ENCODE measurements at places on chromosomes 5 and 9. TPM values are rescaled to one million over a fixed set of nuclear protein-coding genes. Genes with fewer than 3 reads are reported as not detected.

TMED9 gene
- total RNA-seq, result 276 TPM

TMEM174 gene
- total RNA-seq, result not detected

FOXD1 gene
- total RNA-seq, result 19.4 TPM

QRFP gene
- not detected for total RNA-seq

ADAMTSL2 gene
- total RNA-seq, result not detected

RETREG1 gene
- total RNA-seq, result 2.8 TPM

GBGT1 gene
- total RNA-seq, result 1.7 TPM

LRRC70 gene
- total RNA-seq, result 0.13 TPM

MPDZ gene
- 9.9 TPM for total RNA-seq

ADRA1B gene
- total RNA-seq, result 23.0 TPM

AJM1 gene
- total RNA-seq, result 4.1 TPM

KIF12 gene
- 1.8 TPM for total RNA-seq

OR1N2 gene
- total RNA-seq, result not detected

SLC46A2 gene
- not detected for total RNA-seq

CENPK gene
- total RNA-seq, result 24.6 TPM

All from A549 treated with AZD2906 at 1 μM for 4 hours (cell line).